Astrocyte of the cerebellum (primary cell): ENCODE measurements at places on chromosomes 4 and X.

- DNase-seq: peak; percentile 57
Observed at GRCh38 chr4:119559044-119559647, 69.5 kb downstream of the PDE5A start.

DNA sequence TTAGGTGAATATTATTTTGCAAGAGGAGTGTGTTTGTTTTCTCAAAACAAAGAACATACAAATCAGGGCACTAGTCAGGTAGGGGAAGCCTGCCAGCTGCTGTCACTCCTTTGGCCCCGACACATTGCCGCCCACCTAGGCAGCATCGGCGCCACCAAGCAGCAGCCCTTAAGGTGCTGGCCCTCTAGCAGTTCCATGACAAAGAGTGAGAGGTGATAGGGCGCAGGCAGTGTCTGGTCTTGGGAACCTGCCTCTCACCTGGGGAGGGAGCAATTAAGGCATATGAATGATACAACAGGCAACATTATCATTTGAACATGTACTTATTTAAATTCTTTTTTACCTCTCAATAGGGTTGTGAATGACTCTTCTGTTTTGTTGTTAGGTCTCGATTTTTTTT, 135.1 kb downstream of the PLS3 start:
- DNase-seq: no peak

- DNase-seq: no peak
Observed at GRCh38 chr4:20622701-20623100, 77.6 kb upstream of the PACRGL start.

DNA sequence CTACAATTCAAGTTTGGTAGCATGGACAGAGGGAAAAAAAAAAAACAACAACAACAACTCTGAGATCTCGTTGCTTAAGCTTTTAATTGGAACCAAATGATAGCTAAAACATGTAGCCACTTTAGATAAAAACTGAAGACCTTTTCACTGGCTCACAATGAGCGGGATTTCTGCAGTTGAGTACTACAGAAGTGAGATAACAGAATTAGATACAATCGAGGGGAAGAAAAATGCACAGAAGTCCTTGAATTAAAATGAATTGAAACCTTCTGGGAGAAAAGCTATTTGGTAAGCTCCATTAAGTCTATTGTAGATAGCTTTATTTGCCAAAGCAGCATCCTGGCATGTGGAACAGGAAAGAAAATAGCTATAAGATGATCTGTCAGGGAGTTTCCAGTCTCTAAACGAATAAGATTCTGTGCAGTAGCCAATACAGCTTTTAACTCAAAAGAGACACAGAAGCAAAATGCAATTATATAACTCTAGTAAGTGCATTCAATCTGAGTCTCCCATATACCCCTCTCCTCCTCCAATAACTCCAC, 248.5 kb downstream of the ENOX2 start:
- no peak for DNase-seq

DNA sequence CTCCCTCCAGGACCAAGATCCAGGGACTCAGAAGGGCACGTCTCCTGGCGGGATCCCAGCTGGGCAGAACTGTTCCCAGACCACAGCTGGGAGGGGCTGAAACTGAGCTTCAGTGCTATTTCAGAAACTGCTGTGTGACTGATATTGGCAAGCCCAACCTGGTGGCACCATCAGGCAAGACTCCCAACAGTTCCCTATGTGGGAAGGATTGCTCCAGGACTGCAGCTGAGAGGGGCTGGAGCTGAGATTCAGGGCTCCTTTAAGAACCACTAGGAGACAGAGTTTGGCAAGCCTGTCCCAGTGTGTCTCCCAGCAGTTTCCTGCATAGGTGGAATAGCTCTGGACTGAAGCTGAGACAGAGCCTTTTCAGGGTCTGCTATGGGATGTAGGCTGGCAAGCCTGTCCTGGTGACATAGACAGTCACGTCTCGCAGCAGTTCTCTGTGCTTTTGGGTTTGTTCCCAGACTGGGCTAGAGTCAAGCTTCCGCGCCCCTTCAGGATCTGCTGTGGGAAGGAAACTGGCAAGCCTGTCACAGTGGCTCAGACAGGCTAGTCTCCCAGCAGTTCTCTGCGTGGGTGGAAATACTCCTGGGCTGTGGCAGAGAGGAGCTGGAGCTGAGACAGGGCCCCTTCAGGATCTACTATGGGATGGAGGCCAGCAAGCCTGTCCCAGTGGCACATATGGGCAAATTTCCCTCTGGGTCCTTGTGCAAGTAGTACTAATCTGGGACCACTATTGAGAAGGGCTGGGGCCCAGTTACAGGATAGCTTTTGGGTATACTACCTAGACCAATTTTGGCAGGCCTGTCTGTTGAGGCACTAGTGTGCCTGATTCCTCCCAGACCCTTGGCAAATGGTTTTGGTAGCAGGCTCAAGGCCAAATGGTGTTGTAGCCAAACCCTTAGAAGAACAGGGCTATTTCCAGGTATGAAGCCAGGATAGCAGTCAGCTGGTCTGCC, 20.2 kb upstream of the MED14 start:
- no peak for DNase-seq

- DNase-seq: no peak
Observed at GRCh38 chr4:161419822-161420221, 744.0 kb downstream of the FSTL5 start.

GRCh38 chrX:75051047-75051446, 105.0 kb downstream of the ABCB7 start:
- no peak for DNase-seq

- no peak for DNase-seq
Observed at GRCh38 chr4:123555807-123556273, 159.2 kb downstream of the SPRY1 start.

DNA sequence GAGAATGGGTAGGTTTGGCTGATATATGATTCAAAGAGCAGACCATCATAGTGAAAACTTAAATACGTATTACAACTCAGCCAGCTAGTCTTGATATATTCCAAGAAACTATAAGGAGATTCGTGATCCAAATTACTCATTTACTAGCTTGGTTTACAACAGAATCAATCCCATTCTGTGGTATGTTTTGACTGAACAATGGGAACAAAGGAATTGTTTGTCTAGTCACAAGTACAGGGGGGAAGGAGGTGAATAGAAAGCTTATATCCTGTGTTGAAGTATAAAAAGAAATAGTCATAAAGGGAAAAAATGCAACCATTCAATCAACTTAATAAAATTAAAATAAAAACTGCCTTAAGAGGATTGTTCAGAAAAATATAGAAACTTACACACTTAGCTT, 17.0 kb downstream of the C4orf54 start:
- no peak for DNase-seq

GRCh38 chr4:11670304-11670703, 241.6 kb upstream of the HS3ST1 start:
- DNase-seq: no peak

DNA sequence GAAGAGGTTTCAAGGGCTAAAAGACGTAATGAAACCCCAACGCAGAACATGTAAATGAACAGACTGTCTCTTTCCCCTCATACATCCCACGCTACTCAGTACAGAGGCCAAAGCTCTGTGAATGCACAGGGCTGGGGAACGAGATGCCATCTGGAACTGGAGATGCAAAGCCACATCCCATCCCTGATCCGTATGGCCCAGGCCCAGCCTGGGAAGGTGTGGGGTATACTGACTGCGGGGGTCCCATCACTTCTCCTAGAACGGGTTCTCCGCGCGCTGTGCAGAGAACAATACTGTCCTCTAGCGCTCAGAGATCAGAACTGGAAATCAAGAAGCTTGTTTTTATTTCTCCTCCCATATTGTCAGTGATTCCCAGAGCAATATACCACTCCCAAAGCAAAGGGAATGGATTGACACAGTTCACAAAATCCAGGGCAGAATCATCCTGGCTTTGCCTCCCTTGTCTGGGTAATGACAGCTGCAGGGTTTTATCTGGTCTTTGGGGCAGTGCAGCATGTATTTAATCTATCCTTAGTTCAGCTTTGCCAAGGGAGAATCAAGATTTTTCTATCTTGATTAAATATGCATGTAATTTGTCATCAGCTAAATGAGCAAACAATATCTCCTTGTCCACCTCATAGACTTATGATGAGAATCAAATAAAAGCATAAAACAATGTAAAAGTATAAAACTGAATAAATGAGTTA, 47.3 kb upstream of the TLR3 start:
- peak; percentile 51 for DNase-seq

DNA sequence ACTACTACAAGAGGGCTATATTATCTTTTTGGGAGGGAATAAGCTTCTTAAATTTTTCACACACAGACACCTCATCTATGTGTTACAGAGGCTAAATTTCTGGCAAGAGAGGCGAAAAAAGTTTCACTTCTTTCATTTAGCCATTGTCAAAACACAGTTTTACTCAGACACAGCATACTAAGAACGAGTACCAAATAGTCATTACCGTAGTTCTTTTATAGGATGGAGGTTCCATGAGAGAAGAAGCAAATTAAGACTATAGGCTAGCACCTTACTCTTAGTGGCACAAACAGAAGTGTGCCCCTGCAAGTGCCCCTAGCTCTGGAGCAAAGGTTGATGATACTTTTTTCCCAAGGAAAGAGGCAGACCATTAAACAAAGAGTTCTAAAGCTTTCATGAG, 26.2 kb downstream of the UGT2B7 start:
- DNase-seq: no peak

GRCh38 chrX:22963196-22963595, 36.6 kb upstream of the DDX53 start:
- DNase-seq: no peak

- peak; percentile 66 for DNase-seq
Observed at GRCh38 chrX:72572248-72573157, at the start of gene HDAC8. Gene HDAC8 (minus strand): TSS chrX:72572843. CDS start chrX:72572761, 82 bp downstream.

- DNase-seq: no peak
Observed at GRCh38 chr4:67779631-67780030, 25.4 kb upstream of the GNRHR start.

GRCh38 chrX:149248073-149248625, 257.0 kb downstream of the IDS start:
- no peak for DNase-seq

DNA sequence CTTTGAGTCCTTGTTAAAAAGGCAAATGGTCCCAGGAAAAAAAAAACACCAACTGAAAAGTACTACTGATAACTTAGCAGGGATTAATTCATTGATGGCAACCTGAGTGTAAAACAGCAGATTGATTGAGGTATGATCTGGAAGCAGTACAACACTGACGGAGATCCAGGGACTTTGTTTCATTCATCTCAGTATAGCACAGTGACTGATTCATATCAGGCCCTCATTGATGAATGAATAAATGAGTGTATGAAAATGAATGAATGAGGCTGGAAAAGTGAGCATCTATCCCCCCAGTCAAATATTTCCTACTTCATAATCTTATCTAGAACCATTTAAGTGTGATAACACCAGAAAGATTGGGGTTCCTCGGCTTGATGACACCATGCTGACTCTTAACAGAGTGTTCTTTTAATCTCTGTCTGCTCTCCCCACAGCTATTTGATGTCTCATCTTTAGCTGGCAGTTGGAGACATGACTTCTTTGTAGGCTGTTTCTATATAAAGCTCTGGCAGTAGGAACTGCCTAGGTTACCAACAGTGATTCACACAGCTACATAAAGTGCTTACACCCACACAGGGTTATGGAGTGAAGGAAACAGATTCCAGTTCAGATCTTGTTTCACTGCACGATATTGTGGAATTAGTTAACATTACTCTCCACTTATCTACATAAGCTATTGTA, 18.6 kb upstream of the RNF128 start:
- peak; percentile 57 for DNase-seq

- no peak for DNase-seq
Observed at GRCh38 chrX:23331701-23332100, 2.9 kb upstream of the PTCHD1 start.

- DNase-seq: no peak
Observed at GRCh38 chrX:118853596-118853995, 30.0 kb downstream of the ZCCHC12 start.

GRCh38 chrX:154325541-154325940, 29.9 kb downstream of the TKTL1 start:
- peak; percentile 42 for DNase-seq

DNA sequence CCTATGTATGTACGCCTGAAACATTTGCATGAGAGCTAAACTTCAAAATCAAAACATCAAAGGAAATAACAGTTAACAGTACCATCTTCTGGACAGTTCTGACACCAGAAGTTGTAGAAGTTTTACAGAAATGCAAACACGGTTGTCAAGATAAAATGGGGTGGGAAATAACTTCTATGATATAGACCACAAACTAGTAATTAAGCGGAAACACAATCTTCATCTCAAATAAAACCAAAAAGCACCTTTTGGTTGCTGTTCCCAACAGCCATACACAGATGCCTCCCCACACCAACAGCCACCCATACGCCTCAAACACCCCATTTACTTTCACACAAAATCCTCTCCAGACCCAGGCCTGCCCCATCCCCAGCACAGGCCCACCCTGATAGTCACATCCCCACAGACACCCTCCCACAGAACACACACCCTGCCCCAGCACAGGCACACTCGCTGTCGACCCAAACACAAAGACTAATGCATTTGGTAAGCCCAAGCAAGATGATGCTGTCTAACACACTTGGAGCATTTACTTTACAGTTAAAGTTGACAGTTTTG, 64.3 kb downstream of the TAPT1 start:
- DNase-seq: no peak

DNA sequence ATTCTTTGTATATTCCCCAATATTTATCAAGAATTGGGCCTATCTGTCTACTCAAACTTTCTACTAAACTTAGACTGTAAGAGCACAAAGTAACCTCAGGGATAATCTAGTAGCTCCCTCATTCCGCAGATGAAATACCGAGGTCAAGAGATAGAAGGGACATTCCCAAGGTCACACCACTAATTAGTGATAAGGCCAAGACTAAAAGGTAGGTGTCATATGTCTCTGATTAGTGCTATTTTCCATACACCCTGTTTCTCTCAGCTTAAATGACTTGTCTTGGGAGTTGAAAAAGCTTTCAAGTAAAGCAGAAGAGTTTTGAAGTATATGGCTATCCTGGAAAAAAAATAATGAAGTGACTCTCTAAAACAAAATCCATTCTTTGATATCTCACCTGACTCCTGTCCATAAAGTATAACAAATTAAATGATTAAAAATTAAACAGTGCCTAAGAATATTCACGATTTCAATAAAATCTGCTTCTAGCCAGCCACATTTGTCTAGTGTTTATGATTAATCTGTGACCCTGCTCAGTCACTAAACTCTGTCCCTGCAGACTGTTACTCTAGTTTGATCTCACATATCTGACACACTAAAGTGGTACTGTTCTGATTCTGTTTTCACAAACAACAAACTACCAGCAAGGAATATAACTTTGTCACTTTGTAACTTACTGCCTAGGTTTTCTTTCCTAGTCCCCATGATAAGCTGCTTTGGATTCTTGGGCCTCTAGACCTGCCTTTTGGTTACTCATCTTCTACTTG, 10.3 kb downstream of the GPR174 start:
- DNase-seq: no peak
